ENCODE measurements at places on chromosomes 7 and 10.
A peak's percentile ranks its signal among the peaks of the same experiment; 100 is the strongest.

GRCh38 chr7:4715410-4715776 lies 33.3 kb downstream of the FOXK1 start:
- DNase-seq: no peak

DNA sequence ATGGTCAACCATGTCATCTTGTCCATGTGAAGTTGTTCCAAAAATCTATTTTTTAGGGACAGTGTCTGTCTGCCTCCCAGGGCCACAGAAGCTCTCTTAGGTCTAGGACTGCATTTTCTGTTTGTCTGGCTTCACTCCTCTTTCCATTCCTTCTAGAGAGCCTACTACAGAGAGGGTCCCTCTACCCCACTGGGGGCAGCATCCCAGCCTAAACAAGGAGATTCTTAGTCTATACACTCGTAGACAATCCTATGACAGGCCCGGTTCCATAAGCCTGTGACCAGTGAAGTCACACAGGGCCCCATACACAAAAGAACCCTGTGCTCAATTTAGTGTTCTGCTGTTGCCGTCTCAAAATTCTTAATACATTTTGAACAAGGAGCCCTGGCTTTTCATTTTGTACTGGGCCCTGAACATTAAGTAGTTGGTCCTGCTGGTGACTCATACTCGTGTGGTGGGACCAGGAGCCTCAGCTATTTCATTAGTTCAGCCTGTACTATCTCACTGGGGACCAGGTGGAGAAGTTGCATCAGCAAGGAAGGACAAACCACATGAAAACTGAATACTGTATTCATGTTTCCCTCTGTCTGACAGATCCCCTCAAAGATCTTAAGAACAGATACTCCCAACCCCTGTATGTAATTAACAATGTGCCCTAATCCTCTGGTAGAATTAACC lies 23.5 kb upstream of the FAM180A start:
- no peak for DNase-seq

- no peak for DNase-seq
These were observed 64.0 kb upstream of the TRIM8 start for GRCh38 chr10:102580230-102580629.

- DNase-seq: no peak
These were observed 90.9 kb downstream of the DIP2C start for GRCh38 chr10:598415-599170.

DNA sequence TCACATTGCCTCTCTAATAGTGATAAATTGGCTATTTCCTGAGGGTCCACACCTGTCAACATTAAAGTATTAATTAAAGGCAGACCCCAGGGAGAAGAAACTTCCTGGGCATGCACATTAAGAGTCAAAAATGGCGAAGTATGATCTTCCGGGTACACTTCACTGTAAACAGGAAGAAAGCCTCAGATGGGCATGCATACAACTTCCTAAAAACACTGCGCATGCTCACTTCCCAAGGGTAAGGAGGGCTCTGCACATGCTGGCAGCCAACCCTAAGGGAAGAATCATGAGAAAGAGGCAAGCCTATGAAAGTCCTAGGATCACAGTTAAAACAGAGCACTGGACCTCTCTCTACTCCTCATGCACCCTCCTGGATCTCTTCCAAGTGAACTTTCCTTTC lies 80.1 kb upstream of the IMMP2L start:
- no peak for DNase-seq

- no peak for DNase-seq
These were observed 7.8 kb downstream of the PYROXD2 start for GRCh38 chr10:98407017-98407743.

DNA sequence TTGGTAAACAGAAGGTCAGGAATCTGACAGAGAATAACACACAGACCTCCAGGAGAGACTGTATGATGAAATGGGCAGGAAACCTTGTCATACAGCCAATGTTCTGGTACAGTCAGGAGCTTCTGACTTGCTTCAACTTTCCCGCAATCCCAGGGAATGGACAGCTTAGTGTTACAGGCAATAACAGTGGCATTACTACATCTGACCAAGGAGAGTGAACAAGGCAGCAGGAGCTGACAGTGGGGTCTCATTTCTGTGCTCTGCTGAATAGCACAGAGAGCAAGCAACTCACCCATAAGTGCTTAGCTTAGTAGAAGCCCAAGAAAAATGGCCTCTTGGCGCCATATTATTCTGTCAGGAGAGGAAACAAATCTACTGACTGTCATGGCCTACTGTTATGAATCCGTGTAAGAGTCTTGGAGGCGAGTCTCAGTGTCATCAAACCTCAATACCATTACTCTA lies 186.2 kb upstream of the MTPN start:
- DNase-seq: no peak

GRCh38 chr10:43846187-43846680 lies 197.6 kb upstream of the ZNF32 start:
- DNase-seq: no peak

DNA sequence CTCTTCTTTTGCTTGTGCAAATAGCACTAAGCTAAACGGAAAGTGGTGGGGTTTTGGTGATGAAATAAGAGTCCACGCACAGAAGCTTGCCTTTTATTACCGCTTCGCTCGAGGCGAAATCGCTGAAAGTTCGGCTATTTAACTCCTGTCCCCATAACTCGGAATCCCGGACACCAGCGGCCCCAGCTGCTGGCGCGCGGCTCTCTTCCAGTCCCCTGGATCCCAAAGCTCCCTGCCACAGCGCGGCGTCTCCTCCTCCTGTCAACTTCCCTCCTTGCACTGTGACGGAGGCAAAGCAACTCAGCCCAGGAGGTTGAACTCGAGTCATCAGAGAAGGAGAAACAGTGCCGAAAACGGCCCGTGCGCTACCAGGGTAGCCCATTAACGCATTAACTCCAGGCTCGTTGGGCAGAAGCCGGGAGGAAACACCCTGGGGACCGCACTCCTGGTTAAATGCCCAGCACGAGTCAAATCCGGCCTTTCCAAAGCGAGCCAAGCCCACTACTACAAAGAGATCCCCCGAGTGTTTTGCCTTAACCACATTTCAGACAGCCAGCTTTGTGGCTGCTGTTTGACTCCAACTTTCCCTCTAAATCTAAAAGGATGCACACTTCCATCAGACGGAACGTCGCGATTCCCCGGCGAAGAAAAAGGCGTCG lies 1.3 kb downstream of the SEMA3D start:
- DNase-seq: peak; percentile 88

GRCh38 chr10:130927157-130927556 lies 384.4 kb downstream of the TCERG1L start:
- no peak for DNase-seq

DNA sequence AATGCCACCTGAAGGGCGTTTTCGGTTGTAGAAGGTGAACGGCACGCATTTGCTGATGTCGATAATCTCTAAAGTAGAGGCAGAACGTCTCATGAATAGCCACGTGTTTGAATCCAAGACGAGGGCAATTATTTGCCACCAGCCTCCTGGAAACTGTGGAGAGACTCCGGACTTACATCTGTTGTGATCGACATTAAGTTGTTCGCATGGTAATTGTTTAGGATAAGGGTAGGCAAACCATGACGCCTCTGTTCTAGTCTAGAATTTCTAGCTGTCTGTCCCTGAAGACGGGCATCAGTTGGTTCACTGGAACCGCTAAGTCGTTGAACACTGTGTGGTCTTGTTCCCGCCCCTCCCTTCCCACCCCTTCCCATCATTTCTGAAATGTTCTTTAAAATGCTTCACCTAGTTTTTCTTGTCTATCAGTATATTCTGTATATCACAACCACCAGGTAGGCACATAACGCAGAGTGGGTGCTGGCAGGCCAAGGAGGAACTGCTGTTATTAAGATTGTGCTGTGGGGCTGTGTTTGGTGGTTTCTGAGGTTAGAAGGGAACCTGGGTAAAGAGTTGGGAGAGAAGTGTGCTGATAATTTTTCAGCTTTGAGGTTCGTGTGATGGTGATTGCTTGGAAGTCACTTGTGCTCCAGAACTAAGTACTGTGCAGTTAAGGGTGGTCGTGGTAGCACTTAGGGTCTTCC lies 1.2 kb downstream of the UBE3C start:
- no peak for DNase-seq

DNA sequence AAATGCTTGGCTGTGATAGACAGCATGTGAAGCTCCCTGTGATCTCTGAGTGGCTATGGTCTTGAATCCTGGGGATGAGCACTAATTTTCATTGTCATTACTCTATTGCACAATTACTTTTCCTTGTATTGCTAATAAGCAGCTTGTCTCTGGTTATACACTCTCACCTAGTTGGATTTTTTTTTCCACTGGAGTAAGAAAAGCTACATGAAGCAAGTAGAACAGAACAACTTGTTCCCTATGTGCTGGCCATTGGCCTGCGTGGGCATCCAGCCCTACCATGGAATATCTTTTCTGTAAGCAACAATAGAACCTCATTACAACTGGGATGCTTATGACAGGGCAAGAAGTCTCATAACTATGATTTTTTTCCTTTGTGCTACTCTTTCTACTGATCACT lies 807.4 kb downstream of the TNS3 start:
- DNase-seq: no peak

Measured in retina (tissue), 1 donor.